Activated CD8-positive, alpha-beta memory T cell treated with anti-CD3 and anti-CD28 coated beads for 1 hour (primary cell): ENCODE measurements at places on chromosomes 4 and X.

- no peak for DNase-seq
These were observed 128.2 kb upstream of the ENPEP start for GRCh38 chr4:110347805-110348204.

DNA sequence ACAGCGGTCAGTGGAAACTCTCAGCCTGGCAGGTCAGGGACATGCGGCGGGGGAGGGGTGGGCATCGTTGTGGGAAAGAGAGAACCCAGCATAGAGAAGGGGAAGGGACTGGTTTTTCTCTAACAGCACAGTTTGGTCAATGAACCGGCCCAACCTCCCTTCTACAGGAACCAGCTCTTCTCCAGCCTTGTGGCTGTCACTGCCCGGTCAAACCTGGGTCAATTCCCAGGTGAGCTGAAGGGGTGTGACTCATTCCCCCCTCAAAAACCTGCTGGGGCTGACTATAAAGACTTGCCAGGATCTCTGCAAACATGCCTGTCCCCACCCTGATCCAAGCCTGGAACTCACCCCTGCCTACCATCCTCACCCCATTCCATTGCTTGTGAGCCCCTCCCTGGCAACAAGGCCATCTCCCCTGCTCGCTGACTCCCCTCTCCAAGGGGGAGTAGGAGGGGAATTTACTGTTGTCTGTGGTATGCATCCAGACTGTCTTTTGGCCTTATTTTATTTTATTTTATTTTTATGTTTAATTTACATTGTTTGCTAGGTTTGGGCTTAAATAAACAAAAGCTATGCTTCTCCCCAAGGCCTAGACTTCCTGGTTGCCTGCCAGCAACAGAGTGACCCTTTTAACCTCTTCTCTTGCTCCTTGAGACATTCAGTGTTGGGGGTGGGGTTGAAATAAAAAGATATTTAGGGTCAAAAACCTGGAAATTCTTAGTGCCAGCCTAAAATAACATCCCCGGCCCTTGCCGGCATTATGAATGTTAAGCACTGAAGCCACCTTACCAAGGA lies 49.6 kb downstream of the TSC22D3 start:
- no peak for DNase-seq

GRCh38 chr4:106679063-106679462 lies 310.5 kb upstream of the GIMD1 start:
- no peak for DNase-seq

DNA sequence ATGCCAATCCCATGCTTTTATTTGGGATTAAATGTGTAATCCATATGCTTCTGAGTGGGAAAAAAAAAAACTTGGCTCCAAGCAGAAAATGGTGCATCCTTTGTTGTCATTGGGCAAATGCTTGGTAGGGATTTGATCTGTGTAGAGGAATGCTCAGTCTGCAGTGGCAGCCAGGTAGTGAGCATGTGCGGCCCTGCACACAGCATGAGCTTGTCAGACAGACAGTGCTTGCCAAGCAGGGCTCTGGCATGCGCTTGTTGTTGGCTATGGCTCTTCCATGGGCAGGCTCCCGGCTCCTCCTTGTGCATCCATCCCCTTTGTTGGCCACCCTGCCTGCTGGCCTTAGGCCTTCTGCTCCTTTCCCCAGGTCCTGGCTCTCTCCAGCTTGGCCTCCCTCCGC lies 130.3 kb downstream of the GPR143 start:
- DNase-seq = no peak

DNA sequence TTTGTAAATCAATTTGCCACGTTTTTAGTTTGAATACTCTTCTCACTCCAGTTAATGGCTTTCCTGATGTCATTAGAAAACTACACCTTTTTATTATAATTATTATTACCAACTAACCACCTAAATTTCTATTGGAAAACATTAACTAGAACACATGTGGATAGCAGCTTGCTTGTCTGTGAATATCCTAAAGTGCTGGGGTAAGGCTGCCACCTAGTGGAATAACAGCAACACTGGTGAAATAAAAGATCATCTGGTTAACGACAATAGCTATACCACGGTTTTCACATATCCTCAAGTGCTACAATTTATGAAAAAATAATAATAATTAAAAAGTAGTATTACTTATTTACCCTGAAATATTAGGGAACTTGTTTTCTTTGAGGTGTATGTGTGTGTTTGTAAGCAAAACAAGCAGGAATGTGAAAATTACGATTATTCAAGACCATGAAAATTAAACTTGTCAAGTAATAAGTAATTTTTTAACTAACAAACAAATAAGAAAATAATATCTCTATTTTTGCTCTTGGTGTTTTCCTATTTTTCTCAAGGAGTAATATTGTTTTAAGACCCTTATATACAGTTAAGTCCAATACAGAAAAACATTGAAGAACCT lies 130.1 kb upstream of the TECRL start:
- DNase-seq = no peak

DNA sequence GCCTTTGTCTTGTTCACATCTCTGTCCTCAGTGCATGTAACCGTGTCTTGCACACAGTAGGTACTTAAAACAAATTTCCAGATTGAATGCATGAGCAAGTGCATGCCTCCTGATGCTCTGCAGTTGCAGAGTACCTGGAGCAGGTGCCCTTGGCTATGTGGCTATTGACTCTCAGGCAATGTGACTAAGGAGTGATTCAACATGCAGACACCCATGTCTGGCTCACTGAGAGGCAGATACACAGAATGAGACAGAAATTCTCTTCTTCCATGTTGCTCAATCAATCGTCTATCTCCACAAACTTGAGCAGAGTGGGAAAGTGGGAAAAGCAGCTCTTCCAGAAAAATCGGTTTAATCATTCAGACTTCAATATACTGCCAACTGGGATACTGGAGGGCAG lies 111.0 kb downstream of the CHRDL1 start:
- DNase-seq = no peak

DNA sequence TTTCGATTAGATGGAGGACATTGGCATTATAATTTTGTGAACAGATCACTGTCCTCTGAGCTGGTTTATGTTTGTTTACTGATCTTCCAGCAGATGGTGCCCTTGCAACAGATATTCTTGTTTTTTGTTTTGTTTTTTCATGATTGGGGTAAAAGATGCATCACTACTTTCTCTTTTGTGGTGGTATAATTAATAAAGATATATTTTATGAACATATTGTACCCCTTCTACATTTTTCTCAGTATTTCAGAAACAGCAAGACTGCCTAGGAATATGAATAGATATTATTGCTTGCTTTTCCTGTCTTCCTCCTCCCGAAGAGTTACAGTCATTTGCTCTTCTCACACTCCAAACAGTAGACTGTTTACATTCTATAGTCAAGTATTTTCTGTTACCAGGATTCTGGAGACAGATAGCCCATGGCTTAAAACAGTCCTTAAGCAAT lies 905.2 kb downstream of the TRAM1L1 start:
- DNase-seq = no peak

GRCh38 chrX:9064694-9065093 lies 30.8 kb upstream of the FAM9B start:
- no peak for DNase-seq

- DNase-seq = no peak
These were observed 60.8 kb downstream of the USP9X start for GRCh38 chrX:41145920-41146608.

- DNase-seq = no peak
These were observed 33.6 kb downstream of the PITX2 start for GRCh38 chr4:110589297-110589696.

DNA sequence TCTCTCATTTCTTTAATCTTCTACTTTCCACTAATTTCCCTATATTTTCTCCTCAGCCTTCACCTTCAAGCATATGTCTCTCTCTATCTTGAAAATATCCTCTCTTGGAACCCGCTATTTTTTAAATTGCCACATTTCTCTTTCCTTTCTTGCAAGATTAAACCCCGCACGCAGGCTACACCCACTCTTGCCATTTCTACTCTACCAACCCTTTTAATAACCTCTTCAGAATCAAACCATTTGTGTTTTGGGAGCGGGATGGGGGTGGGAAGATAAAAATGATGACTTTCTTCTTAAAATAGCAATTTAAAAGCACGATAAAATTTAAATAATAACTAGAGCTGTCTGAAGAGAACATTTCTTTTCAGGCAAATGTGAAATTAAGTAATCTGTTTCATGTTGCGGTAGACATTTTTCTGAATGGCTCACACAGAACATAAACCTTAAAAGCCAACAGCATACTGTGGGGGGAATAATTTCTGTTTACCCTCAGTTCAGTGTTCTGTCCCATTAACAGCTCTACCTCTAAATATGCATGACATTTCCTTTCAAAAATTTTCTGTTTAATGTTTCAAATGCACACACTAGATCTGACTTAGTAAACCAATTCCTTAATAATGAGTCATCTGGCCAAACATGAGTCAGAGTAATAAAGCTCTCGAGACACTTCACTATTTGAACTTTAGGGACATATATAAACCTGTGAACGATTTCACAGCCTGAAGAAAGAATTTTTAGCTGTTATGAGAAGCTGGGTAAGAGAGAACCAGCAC lies 20.5 kb downstream of the ARSJ start:
- no peak for DNase-seq

DNA sequence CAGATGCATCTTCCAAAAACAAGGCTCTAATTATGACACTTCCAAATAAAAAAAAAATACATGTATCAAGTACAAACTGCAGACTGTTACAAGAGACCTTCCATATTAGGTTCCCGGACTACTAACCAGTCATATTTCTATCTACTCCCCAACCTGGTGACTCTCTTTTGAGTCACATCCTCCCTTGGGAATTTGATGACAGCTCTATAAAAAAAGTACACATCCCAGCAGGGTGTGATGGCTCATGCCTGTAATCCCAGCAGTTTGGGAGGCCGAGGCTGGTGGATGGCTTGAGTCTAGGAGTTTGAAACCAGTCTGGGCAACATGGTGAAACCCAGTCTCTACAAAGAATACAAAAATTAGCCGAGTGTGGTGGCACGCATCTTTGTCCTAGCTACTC lies 14.9 kb downstream of the RPGR start:
- no peak for DNase-seq

DNA sequence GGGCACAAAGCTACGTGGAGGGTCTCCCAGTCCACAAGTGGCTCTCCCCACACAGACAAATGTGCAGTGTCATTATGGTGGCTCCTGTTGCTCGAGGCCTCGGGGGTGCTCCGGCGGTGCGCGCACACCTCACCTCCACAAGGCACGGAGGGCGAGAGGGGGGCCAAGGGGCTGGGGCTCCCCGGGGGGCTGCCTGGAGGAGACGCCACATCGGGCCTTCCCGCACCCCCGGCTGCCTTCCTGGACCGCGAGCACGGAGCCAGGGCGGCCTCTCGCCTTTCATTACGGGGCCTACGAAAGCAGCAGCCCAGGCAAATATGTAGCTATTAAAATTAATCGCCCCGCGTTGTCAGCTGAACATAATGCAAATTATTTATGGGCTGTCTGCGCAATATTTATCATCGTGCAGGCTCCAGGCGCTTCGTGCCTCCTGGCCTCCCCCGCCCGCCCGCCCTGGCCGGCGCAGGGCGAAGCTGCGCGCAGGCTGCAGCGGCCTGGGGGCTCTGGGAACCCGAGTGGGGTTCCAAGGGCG lies 70.8 kb upstream of the BCOR start:
- no peak for DNase-seq

DNA sequence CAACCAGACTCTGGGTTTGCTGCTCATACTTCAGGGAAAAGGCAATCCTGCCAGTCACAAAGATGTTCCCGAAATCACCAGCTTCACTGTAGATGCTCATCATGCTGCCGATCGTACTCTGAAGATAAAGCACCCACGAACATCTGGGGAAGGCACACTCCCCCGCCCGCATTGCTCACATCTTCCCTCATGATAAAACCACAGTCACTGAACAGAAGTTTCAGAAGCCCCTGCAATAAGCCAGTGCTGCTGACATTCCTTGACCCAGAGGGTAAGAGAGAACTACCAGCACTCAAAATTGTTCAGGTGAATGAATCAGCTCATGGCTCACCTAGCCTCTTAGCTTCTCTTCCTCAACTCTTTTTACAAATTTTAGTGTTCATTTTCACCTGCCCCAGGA lies 43.1 kb downstream of the SRPX2 start:
- DNase-seq = no peak

DNA sequence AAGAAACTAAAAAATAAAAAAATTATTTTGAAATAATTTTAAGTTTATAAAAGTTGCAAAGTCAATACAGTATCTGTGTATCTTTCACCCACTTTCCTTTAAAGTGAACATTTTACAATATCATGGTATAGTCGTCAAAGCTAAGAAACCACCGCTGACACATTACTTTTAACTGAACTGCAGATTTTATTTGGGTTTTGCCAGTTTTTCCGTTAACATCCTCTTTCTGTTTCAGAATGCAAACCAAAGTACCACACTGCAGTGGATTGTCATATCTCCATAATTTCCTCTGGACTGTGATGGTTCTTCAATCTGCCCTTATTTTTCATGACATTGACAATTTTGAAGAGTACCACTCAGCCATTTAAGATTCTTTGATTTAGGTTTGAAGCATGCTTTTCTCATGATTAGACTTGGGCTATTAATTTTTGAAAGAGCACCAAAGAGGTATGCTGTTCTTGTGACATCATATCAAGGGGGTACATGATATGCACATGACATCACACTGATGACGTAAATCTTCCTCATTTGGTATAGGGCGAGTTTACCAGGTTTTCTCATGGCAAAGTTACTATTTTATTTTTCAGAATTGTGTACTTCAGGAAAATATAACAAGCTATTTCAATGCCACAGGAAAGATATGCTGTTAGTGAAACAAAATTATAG lies 3.6 kb upstream of the CXCL1 start:
- no peak for DNase-seq

- no peak for DNase-seq
These were observed 15.8 kb downstream of the BCAP31 start for GRCh38 chrX:153708415-153708814.
